RKO (cell line): ENCODE measurements at places on chromosomes 12 and 14.

GRCh38 chr14:94483729-94484275, 7.8 kb upstream of the SERPINA9 start:
- DNase-seq: peak; percentile 38

- DNase-seq: no peak
Observed at GRCh38 chr14:74563586-74564159, 48.4 kb downstream of the LTBP2 start.

- DNase-seq: no peak
Observed at GRCh38 chr14:68692916-68693771, 99.7 kb downstream of the ZFP36L1 start.

GRCh38 chr12:46459111-46459510, 86.5 kb upstream of the SLC38A2 start:
- DNase-seq: no peak
